ENCODE measurements at places on chromosomes 5 and 9.

- DNase-seq = no peak
These were observed 58.0 kb downstream of the COL23A1 start for GRCh38 chr5:178532236-178532635.

GRCh38 chr5:67133776-67134175, 62.8 kb downstream of the CD180 start:
- no peak for DNase-seq

DNA sequence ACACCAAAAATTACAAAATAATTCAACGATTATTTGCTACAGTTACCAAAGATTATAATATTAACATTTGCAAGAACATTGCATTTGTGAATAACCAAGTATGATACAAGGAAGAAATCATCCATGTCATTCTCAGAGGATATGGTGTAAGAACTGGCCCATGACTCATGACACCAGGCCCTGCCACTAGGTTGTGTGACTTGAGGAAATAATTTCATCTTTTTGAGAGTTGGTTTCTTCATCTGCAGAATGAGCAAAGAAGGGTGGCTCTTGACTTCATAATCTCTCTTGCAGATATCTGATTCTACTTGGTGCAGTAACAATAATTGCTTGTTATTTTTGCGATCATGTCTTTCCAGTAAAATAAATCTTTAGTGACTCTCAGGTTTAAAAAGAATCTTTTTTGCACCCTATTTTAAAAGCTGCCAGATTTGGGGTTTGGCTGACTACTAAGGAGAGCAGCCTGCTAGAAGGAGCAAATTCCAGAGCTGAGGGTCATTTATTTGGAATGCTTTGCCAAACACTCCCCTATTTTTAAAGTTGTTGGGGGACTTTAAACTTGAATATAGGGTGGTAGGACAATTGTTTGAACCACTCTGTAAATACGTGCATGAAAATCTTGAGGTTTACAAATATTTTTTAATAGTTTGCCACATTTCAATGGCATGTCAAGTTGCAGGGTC, 23.5 kb downstream of the ITGA1 start:
- no peak for DNase-seq

- DNase-seq = peak; percentile 49
These were observed at the start of gene UAP1L1 for GRCh38 chr9:137077010-137077747. Gene UAP1L1 (plus strand): TSS chr9:137077517. CDS start chr9:137077533, 16 bp downstream.

GRCh38 chr5:109483395-109483971, 73.7 kb upstream of the PJA2 start:
- no peak for DNase-seq

GRCh38 chr5:172939071-172939470, 20.2 kb upstream of the RPL26L1 start:
- no peak for DNase-seq

DNA sequence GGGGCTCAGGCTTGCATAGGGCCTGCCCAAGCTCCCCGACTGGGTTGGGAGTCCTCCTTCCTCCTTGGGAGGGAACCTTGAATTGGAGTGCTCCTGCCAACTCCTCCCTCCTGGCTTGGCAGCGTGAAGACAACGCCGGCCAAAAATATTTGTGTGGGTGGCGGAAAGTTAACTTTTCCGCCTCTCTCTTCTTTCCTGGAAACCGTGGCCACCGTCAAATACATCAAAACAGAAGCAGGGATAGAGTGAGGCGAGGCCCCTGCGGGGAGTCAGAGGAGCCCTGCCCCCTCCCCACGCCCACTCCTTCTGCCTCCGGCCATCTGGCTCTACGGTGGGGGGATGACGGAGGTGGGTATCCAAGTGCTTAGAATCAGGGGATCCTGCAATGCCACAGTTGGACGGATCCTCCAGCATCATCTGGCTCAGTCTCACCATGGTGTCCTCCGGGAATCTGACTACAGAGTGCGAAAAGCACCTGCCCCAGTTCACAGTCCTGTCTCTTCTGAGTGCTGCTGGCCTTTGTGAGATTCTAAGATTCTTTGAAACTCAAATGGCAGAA, 25.2 kb upstream of the SYNPO start:
- no peak for DNase-seq

- no peak for DNase-seq
These were observed 100.5 kb upstream of the CCDC152 start for GRCh38 chr5:42655982-42656650.

GRCh38 chr9:70127540-70128416, 84.1 kb downstream of the MAMDC2 start:
- no peak for DNase-seq

- DNase-seq = no peak
These were observed 65.2 kb downstream of the STARD4 start for GRCh38 chr5:111447099-111447498.

All from CD4-positive, alpha-beta T cell treated with Interleukin-6 at 100 ng/mL for 8 hours (primary cell).